ENCODE measurements at places on chromosomes 5 and 9. TPM values are rescaled to one million over a fixed set of nuclear protein-coding genes. Genes with fewer than 3 reads are reported as not detected.

DNA sequence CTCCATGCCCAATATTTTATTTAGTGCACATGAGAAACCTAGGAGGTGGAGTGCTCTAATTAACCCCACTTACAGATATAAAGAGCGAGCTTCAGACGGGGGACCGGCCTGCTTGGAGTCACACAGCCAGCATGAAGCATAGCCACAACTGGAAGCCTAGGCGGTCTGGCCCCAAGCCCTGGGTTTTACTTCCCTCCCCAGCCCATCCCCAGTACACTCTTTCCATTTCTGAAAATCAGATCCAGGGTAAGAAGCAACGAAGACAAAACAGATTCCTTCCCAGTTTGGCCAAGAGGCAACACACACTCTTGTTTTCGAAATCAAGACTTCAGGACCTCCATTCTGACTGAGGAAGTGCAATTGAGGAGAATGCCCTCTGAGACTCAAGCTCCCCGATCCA lies 27.1 kb downstream of the KCNMB1 start:
- no peaks in the 10 kb centered on the region for H3K27me3 ChIP-seq
- H3K36me3 ChIP-seq: no peaks in the 10 kb centered on the region
- H3K27ac ChIP-seq: no peak overlapping the region
- DNase-seq: no peak

- DNase-seq: no peak
- no peak overlapping the region for H3K27ac ChIP-seq
- no peaks in the 10 kb centered on the region for H3K27me3 ChIP-seq
- H3K36me3 ChIP-seq: no peaks in the 10 kb centered on the region
These were observed 20.1 kb downstream of the ZSWIM6 start for GRCh38 chr5:61352180-61352579.

DNA sequence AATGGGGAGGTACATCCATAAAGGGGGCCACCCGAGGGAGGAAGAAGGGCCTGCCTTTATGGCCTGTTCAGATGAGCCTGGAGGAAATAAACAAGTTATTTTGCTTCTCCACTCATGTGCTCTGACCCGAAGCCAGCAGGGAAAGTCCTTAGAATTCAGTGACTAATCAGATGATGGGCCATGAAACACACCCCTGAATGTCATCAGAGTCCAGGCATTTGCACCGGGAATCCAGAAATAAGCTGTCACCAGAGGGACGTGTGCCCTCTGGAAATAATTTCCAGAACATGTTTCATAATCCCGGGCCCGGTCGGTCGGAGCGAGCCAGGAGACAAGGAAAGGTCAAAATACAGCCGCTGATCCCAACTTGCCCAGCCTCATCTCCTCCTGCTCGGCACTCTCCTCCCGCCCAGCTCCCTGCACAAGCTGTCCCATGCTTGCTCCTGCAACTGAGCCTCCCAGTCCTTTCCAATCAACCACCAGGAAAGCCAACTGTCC lies 73.6 kb upstream of the ZNF622 start:
- H3K27me3 ChIP-seq: no peaks in the 10 kb centered on the region
- H3K36me3 ChIP-seq: no peaks in the 10 kb centered on the region
- DNase-seq: no peak
- H3K4me1 ChIP-seq: no peaks in the 10 kb centered on the region
- H3K4me3 ChIP-seq: no peak overlapping the region
- no peak overlapping the region for H3K27ac ChIP-seq

DNA sequence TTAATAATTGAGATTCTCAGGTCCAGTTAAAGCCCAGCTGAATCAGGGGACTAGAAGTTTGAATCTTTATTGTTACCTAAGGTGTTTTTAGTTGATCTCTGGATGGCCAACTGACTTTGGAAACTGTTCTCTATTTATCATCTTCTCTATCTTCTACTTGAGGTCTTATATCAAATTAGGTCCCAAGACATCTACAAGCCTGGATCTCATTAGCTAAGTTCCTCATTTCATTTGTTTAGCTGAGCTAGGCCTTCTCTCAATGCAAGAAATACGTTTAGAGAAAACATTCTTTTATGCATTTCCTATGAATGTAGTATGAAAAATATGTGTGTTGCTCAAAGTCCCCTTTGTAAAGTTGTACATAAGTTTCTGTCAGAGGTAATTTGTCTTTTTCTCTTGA lies 196.6 kb downstream of the PTTG1 start:
- H3K36me3 ChIP-seq: no peaks in the 10 kb centered on the region
- no peak overlapping the region for H3K4me3 ChIP-seq
- peaks cover 5% of the 10 kb centered on the region for H3K27me3 ChIP-seq
- no peaks in the 10 kb centered on the region for H3K4me1 ChIP-seq
- DNase-seq: no peak
- H3K27ac ChIP-seq: no peak overlapping the region

- peaks cover 3% of the 10 kb centered on the region for H3K4me1 ChIP-seq
- H3K4me3 ChIP-seq: no peak overlapping the region
- H3K27me3 ChIP-seq: no peaks in the 10 kb centered on the region
- peaks cover 6% of the 10 kb centered on the region for H3K36me3 ChIP-seq
- no peak overlapping the region for H3K27ac ChIP-seq
- DNase-seq: no peak
These were observed 5.1 kb downstream of the B4GALT7 start for GRCh38 chr5:177605078-177605477.

- no peaks in the 10 kb centered on the region for H3K4me1 ChIP-seq
- H3K27ac ChIP-seq: no peak overlapping the region
- no peaks in the 10 kb centered on the region for H3K27me3 ChIP-seq
- no peak overlapping the region for H3K4me3 ChIP-seq
- DNase-seq: no peak
- H3K36me3 ChIP-seq: no peaks in the 10 kb centered on the region
These were observed 132.9 kb downstream of the TRPM3 start for GRCh38 chr9:70988551-70988950.

Gene TLR4
- total RNA-seq: 0.07 TPM

Gene GABRA1
- 1.6 TPM for total RNA-seq

Gene SPAG8
- 1.0 TPM for total RNA-seq

Gene BARHL1
- total RNA-seq: not detected

Gene PCDHA9
- total RNA-seq: 2.6 TPM

Data from endodermal cell (in vitro differentiated cells).